ENCODE measurements at places on chromosomes 2 and 18.
A peak's percentile ranks its signal among the peaks of the same experiment; 100 is the strongest.

DNA sequence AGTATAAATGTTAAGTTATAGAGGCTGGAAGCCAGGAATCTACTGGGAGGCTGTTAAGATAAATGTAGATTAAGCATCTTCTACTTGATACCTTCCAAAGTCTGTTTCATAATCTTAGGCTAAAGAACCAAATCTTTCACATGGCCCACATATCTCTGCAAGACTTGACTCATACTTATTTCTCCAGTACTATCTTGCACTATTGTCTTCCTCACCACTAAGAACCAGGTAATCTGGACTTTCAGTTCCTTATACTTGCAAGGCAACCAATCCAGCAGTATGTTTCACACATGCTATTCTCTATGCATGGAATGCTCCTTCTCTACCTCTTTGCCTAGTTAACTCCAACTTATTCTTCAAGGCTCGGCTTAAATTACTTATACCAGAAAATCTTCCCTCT, 62.2 kb downstream of the RBMS1 start:
- DNase-seq: no peak

DNA sequence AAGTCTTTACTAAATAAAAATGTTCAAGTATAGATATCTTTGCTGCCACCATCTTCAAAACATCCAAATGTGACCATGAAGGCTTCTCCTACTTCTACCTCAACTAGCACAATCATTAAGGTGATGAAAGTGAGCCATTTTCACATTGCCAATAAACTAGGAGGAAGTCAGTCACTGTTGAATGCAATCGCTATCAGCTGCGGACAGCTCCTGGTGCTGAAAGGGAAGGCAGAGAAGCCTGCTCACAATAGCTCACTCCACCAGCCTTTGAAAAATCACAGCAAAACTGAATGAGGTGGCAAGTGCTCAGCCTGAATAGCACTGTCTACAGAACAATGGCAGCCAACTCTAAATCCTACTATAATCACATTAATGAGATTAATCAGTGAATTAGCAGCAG, 2.2 kb downstream of the MYT1L start:
- no peak for DNase-seq

GRCh38 chr2:221399183-221399582, 172.9 kb downstream of the EPHA4 start:
- DNase-seq: no peak

DNA sequence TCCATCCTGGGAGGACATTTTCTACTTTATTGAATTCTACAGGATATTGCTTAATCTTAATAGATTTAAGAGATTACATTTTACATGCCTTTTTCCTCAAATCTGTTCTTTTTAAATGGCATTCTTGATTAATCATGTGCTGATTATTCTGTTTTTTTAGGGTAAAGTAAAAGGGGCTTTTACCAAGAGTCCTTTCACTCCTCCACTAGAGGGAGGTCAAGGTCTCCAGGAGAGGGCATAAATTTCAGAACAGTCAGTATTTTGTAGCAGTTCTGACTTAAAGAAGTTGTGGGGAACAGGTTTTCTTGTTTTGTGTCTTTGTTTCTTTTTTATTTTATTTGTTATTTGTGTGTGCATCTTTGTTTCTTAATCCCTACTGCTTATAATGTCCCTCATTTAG, 25.4 kb downstream of the WDR75 start:
- DNase-seq: peak; percentile 51

Measured in cardiac fibroblast (primary cell).